ENCODE measurements at places on chromosomes 1 and 21.

DNA sequence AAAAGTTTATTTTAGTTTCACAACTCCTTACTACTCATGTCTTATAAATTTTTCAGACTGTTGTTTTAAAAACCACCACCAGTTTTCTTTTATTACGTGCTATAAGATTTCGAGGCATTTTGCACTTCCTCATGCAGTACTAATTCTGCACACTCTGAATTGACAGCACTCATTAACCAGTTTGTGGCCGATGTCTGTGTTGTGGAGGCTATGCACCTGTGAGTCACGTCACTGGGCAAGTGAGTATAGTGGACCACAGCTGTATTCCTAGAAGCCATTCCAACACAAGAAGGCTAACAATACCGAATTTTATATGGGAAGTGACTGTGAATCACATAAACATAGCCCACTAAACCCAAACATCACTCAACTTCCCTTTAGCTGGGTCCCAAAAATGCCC, 21.0 kb upstream of the SPATA6 start:
- DNase-seq = no peak

DNA sequence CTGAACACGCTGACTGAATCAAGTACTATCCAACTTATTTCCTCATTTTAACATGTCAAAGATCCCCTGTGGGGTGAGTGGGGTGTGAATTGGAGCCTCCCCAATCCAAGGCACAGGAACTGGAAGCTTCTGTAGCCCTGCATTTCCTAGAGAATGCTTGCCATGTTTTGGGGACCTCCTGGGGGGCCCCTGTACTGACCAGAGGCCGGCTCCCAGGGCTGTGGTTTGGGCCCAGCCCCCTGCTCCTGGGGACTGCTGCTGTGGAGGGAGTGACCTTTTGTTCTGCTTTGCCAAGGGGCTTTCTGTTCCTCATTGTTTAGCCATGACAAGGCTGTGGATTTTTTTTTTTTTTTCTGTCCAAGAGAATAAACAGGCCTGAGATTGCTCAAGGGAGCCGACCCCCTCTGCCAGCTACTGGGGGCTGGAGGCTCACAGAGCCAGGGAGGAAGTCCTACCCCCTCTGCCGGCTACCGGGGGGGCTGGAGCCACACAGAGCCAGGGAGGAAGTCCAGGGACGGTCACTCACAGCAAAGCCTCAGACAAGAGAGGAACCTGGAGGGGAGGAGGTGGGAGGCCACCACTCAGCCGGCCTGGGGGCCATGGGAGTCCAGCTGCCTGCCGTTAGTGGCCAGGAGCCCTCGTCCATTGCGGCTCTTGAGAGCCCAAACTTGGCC, 17.4 kb downstream of the TNFRSF1B start:
- no peak for DNase-seq

- DNase-seq = no peak
These were observed 21.5 kb upstream of the ENAH start for GRCh38 chr1:225674381-225674780.

DNA sequence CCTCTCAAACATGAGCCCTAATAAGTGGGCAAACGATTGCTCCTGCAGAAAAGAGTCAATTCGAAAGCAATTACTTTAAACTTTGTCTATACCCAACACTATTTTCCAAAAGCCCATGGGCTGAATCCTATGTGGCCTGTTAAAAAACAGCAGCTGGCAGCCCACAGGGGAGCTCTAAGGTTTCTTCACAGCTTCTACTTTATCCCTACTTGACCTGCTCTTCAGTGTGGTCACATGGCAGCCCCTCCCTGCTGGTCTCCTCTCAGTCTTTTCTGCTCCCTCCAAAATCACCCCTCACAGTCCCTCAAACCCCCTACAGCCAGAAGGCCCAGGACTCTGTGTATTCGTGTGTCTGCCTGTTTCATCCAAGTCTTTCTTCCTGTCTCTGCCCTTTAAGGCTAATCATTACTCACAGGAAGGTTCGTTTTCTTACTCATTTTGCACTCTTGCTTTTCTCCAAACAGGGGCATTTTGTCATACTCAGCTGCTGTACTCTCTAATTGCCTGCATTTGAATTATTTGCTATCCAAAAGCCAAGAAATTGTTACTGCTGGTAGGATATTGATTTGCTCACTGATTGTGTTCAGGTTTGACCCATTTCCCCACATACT, 62.4 kb upstream of the FAM3B start:
- DNase-seq = no peak

DNA sequence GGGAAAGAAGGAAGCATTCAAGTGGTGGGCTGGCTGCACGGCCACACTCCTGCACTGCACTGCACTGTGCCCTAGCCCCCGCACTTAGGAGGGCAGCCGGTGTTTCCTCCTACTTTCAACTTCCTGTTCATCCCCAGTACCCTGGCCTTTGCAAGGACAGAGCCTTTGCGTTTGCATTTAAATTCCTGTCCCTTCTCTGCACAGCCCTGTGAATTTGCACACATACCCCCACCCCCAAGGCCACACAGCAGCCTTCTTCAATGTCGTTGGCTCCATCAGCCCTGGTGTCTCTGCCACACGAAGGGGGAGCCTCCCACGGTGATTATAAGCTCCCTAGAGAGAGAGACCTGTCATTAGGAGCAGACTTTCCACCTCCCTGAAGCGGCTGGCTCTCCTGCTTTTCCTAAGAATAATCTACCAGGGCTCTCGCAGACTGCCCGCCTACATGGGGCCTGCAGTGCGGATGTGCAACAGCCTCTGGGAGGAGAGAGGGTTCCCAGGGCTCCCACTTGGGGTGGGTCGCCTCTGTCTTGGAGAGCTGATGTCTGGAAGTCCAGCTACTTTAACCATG, 13.2 kb upstream of the SLC45A3 start:
- no peak for DNase-seq

DNA sequence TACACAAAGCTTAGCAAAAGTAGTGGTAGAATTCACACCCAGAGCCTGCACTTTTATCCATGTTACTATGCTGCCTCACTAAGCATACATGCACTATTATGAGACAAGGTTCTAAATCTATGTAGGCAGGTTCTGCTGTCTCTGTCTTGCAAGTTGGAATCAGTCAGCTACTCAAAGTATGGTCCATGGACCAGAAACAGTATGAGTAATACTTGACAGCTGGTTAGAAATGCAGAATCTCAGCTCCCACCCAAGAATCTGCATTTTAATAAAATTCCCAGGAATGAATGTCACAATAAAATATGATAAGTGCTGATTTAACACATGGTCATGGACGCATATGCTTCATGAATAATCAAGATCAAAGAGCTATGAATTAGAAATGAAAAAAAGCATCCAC, 50.5 kb downstream of the DSCAM start:
- DNase-seq = no peak

- DNase-seq = no peak
These were observed 93.3 kb downstream of the SSBP3 start for GRCh38 chr1:54312796-54313316.

- DNase-seq = no peak
These were observed 62.5 kb downstream of the RNF220 start for GRCh38 chr1:44467566-44467965.

- no peak for DNase-seq
These were observed 743 bp upstream of the KRTAP10-10 start for GRCh38 chr21:44636209-44637017.

- DNase-seq = no peak
These were observed 65.6 kb upstream of the SLC44A3 start for GRCh38 chr1:94754570-94754969.

DNA sequence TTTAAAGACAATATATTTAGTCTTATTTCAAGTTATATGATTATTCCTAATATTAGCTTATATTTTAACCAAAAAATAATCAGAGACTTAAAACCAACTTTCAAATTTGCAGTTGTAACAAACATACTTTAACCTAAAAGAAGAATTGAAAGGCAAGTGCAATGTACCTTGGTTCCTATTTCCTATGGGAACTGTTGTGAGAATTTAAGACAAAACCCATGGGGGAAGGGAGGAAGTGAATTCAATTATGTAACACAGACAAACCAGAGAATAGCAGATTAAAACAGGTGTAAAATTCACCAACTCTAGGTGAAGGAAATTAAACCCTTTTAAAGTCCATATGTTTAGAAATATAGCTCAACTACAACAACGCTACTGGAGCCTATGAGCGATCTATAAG, 22.6 kb upstream of the CR2 start:
- no peak for DNase-seq

GRCh38 chr1:228156941-228157728, 7.4 kb downstream of the GJC2 start:
- no peak for DNase-seq

DNA sequence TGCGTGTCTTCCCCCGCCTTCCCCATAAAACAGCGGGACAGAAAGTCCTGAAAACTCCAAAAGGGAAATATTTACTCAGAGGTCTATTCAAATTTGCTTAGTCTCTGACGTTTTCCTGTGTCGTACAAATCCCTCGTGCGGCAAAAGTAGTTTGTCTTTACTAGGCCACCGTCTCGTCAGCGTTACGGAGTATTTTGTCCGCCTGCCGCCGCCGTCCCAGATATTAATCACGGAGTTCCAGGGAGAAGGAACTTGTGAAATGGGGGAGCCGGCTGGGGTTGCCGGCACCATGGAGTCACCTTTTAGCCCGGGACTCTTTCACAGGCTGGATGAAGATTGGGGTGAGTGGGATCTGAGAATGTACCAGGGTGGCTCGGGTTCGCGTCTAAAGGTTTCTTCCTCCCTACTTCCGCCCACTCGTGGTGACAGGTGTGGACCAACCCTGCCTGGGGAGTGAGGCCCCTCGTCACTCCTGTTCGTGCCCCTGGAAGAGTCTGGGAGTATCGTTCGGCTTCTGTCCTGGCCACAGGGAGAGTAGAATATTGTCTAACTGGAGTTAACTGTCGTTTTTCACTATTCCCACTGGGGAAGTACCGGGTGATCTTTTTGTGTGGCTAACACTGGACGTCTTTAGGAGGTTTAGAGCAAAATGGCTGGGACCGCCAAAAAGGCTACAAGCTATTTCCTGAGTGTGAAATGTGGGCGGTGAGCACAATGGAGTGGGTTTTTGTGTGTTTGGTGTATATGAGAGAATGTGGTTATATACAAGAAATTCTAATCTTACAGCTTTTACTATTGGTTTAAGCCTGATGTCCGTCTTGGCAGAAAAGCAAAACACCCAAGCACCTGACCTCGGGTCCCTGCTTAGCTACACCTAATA, at the start of gene ATF6:
Gene ATF6 (plus strand): TSS at position 219 of the 880 bp plus-strand sequence. CDS start 41 bp downstream, at position 260.
- peak; percentile 70 for DNase-seq
